Activated T-helper 2 cell treated with anti-CD3 and anti-CD28 coated beads, Interferon-gamma antibody, Interleukin-2, Interleukin-4, amounts not matched to agents 10 μg/mL and 5 μg/mL and 100 μg/mL, durations not matched to agents 14 hours and 24 hours and 36 hours (primary cell): ENCODE measurements at places on chromosomes 7 and 10. TPM values are rescaled to one million over a fixed set of nuclear protein-coding genes. Genes with fewer than 3 reads are reported as not detected.

The CALHM3 gene
- total RNA-seq: not detected in 2 replicates

The METTL27 gene
- total RNA-seq: 0.90 and 0.94 TPM in 2 replicates

The DLD gene
- 104 and 108 TPM in 2 replicates for total RNA-seq

The ASAH2B gene
- total RNA-seq: 2.6 and 5.9 TPM in 2 replicates

The SPDYE1 gene
- total RNA-seq: not detected in 2 replicates

The OR6B1 gene
- not detected in 2 replicates for total RNA-seq

The RBAK gene
- 14.1 and 15.4 TPM in 2 replicates for total RNA-seq

The ACBD7 gene
- total RNA-seq: 3.6 and 4.8 TPM in 2 replicates
